Stimulated activated CD4-positive, alpha-beta T cell treated with anti-CD3 and anti-CD28 coated beads, Interleukin-2, amount 100 ng/mL, for 48 hours (primary cell): ENCODE measurements at places on chromosomes 1 and 21.

DNA sequence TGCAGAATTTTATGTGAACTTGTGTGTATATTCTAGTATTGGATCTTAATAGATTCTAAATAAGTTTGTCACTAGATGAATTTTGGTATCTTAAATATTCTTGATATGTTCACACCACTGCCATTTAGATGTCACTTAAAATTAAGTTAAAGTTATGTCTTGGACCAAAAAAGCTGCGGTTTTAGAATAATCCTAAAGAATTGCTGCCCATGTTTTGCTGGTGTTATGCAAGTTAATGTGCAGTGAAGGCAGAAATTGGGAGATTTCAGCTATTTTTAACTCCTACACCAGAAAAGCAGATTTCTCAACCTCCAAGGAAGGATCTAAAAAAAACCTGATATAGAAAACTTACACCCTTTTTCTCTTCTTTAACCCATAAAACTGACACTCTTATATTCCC is 757 bp downstream of the ACADM start:
- DNase-seq: no peak

DNA sequence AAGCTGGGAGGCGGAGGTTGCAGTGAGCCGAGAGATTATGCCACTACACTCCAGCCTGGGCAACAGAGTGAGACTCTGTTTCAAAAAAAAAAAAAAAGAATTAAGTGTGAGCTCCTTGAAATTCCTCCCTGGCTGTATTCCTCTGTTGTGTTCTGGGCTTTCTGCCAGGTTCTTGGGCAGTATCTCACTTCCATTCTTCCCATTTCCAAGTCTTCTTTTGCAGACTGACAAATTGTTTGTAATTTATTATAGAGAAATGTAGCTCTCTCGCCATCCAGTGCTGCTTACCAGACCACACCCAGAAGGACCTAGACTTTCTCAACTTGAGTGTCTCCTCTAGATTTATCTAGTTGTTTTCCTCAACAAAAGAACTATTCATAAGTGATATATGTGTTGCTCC is 105.0 kb upstream of the ADGRL2 start:
- no peak for DNase-seq

DNA sequence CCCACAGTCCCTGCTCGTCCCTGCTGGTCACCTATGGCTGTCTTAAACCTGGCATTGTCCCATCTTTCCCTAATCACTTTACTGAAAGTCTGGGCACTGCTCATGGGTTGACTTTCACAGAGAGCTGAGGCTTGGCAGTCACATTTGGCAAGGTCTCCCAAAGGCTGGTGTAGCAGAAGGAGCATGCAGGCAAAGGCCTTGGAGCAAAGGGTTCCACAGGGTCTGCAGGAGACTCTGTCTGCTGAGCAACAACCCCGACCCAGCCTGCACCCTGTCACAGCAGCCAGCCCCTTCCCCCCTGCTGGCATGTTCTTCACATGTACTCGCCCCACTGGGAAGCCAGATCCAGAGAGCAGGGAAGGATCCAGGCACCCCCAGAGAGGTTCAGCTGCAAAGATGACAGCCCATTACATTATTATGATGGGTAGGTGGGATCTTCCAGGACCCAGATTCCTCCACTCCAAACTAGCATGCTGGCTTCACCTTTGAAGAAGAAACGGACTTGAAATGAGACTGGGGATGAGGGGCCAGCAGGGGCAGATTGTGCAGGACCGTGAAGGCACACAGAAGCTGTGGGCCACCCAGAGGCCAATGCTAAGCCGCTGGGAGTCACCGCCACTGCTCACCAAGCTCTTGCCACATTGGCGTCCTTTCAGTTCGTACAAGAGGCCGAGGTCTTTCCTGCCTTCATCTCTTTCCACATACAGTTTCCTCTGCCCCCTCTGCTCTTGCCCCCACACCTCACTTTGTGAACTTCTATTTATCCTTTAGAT is 14.2 kb upstream of the TMEM125 start:
- no peak for DNase-seq

DNA sequence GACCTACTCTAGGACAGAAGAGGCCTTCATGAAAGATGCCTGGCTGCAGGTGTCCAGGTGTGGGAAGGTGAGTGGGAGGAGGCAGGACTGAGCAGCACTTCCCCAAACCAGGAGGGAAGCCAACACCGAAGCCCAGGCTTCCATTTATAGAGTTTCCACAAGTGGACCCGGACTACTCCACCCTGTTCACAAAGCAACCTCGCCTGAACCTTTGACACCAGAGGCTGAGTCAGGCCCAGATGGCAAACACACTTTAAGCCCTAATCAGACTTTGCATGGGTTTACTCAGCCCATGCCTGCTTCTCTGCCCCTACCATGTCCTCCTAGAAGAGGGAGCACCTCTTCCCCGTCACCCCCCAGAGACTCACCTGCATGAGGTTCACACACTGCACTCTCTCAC is 14.0 kb downstream of the PRR9 start:
- no peak for DNase-seq

DNA sequence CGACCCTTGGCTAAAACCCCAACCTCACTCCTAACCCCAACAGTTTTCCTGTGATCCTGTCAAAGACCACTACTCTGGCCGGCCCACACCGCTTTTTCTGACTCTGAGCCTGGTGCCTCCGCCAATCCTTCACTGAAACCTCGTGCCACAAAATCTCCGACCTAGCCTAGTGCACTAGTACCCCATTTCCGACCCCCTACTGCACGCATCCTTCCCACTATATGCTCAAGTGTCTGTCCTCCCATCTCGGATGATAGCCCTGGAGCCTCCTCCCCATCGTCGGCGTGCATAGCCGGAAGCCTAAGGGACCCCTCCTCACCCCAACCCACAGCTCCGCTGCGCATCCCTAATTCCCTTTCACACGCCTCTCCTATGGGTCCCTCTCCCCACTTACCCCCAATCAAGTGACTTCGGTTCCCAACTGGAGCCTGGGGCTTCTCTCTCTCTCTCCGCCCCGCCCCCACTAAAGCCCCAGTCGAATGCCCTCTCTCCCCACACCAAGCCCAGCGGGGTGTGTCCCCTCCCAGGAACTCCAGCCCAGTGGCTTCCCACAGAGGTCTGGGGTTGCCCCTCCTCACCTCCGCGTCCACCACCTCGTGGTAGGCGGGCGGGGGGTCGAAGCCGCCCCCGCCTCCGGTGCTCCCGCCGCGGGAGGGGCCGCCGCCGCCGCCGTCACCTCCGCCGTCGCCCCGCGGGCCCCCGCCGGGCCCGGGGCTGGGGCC is 791 bp downstream of the USP24 start:
- peak; percentile 18 for DNase-seq

DNA sequence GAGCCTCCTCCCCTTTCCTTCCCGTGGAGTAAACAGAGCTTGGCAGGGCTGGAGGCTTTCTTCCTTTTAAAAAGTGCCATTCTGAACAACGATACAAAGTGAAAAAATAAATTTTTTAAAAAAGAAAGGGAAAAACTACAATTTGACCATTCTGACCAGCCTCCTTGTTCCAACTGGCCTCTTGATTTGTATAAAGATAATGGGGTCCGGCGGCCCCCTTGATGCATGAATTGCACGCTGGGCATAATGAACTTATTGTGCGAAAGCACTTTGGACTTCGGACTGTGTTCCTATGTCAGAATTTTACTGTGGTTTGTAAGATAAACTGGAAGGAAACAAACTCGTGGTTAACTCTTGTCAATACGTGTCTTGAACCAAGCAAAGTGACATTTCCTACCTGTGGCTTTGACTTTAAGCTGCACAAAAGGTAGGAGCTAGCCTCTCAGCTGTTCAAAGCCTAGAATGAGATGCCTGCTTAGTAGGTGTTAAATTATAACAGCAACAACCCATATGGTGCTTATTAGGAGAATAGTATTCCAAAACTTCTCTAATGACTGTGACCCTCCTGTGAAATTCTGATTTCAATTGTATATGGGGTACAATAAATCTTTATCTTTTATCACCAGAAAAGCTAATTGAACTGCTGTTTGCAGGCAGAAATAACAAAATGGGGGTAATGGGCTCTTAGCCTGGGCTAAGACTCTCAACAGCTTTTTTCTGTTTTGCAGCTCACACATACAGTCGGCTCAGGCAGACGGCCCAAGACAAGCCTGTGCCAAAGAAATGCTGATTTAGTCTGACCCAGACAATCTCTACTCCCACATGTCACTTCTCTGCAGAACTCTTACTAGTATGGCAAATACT is 9.3 kb downstream of the IRF2BP2 start:
- no peak for DNase-seq
